Mesendoderm (in vitro differentiated cells): ENCODE measurements at places on chromosomes 16 and 17.
A peak's percentile ranks its signal among the peaks of the same experiment; 100 is the strongest.

GRCh38 chr16:57179215-57179828 lies 6.5 kb downstream of the PSME3IP1 start:
- H3K4me1 ChIP-seq: no peaks in the 10 kb centered on the region
- DNase-seq: no peak
- no peak overlapping the region for H3K27ac ChIP-seq
- no peak overlapping the region for H3K4me3 ChIP-seq
- H3K27me3 ChIP-seq: no peaks in the 10 kb centered on the region
- H3K36me3 ChIP-seq: no peaks in the 10 kb centered on the region

- no peak for DNase-seq
- peaks cover 3% of the 10 kb centered on the region for H3K36me3 ChIP-seq
- H3K27me3 ChIP-seq: no peaks in the 10 kb centered on the region
- H3K4me1 ChIP-seq: peaks cover 3% of the 10 kb centered on the region
Observed at GRCh38 chr17:54907376-54907775, 6.7 kb downstream of the TOM1L1 start.

- no peak overlapping the region for H3K27ac ChIP-seq
- H3K4me3 ChIP-seq: no peak overlapping the region
- H3K4me1 ChIP-seq: no peaks in the 10 kb centered on the region
Observed at GRCh38 chr16:1740234-1740633, 31.1 kb downstream of the NME3 start.

DNA sequence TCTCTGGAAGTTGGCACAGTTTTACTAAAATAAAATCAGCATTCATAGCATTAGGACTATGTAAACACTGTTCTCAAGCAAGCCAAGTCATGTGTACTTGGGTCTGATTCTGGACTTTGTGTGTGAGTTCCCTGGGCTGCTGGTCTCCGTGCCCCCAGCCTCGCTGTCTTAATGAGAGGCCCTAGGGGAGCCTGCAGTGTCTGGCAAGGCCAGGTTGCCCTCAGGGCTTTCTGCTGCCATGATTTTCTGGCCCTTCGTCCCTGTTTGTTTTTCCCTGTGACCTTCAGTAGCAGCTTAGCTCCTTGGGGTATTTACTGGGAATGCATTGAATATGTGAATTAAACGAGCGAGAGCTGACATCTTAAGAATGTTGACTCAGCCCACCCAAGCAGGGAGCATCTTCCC lies 161.8 kb downstream of the RPTOR start:
- peak overlapping the region; percentile 60 for H3K27ac ChIP-seq
- DNase-seq: peak; percentile 81
- H3K4me1 ChIP-seq: peaks cover 13% of the 10 kb centered on the region

- no peaks in the 10 kb centered on the region for H3K36me3 ChIP-seq
- no peaks in the 10 kb centered on the region for H3K27me3 ChIP-seq
- no peak overlapping the region for H3K27ac ChIP-seq
- peak overlapping the region; percentile 30 for H3K4me3 ChIP-seq
Observed at GRCh38 chr16:67184453-67184994, 761 bp upstream of the MATCAP1 start.
